MCF 10A (cell line): ENCODE measurements at places on chromosomes 4 and X. TPM values are rescaled to one million over a fixed set of nuclear protein-coding genes. Genes with fewer than 3 reads are reported as not detected.

ETDB gene
- not detected in 2 replicates for total RNA-seq

JAKMIP1 gene
- not detected in 2 replicates for total RNA-seq

DNA sequence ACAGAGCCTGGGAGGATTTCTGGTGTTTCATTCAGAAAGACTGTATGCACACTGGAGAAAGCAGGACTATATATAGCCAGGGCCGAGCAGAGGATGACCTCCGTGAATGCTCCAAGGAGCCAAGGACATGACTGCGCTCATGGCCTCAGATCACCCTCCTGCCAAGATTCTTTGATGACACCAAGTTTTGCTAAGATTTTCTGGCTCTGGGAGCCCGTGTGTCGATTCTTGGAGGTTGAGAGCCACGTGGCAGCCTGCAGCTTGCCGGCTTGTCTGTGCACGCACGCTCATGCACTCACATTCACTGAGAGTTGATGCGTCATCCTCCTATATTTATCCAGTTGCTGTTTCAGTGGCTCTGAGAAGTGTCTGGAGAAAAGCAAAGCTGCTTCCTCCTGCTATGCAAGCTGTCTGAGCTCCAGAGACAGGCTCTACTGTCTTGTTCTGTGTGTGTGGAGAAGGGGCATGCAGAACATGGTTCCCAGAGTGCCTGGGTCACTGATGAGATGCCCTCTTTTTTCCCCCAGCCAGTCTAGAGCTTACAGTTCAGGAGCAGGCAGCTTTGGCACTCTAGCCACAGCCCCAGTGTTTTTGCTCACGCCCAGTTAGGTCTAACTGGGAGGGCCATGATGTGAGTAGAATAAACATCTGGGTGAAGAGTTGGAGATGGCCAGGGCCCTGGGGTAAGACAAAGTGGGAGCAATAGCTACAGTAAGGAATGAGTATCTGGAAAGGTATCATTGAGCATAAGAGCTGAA, 64.9 kb upstream of the SCOC start:
- no peaks in the 10 kb centered on the region for H3K27me3 ChIP-seq
- no peaks in the 10 kb centered on the region for H3K36me3 ChIP-seq
- DNase-seq: peak; percentile 91
- H3K4me3 ChIP-seq: peak overlapping the region; percentile 59
- peak overlapping the region; percentile 54 for H3K27ac ChIP-seq

DNA sequence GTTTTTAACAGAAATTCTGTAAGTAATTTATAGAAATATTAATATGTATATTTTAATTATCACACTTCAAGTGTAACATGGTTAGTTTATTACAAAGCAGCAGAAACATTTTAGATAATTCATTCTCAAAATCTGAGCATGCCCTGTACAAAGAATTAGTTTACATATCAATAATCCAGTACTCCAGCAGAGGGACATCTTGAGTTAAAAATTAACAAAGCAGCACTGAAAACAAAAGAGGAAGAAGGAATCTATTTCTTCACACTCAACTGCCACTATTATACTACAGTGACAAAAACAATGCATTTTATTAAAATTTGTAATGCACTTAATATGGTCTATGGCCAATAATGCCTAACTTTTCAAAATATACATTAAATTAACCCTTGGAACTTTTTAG, 179.1 kb upstream of the KLHL4 start:
- no peak overlapping the region for H3K4me3 ChIP-seq
- DNase-seq: peak; percentile 49
- H3K4me1 ChIP-seq: no peaks in the 10 kb centered on the region
- no peaks in the 10 kb centered on the region for H3K36me3 ChIP-seq
- H3K27me3 ChIP-seq: peaks cover 17% of the 10 kb centered on the region

DNA sequence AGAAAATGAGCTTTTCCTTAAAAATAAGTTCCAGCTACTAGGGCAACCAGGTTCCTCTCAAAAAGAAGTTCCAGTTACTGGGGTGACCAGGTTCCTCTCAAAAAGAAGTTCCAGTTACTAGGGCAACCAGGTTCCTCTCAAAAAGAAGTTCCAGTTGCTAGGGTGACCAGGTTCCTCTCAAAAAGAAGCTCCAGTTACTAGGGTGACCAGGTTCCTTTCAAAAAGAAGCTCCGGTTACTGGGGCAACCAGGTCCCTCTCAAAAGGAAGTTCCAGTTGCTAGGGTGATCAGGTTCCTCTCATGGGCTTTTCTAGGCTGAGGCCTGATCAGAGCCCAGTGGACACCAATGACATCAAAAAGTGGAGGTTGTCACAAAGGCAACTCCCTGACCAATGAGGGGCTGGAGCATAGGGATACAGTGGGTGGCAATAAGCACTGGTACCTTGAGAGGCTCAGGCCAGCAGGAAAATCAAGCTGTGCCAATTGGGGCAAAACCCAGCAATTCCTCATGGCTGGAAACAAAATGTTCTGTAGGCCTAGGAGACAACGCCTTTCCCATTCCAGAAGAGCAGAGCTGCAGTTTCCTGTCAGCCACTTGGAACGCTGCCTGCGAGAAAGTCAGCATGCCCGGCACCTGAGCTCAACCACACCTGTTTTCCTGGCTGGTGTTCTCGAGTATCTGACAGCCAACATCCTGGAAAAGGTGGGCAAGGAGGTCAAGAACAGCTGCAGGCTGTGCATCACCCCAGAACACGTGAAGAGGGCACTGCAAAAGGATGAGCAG, 12.3 kb upstream of the SYTL5 start:
- peaks cover 49% of the 10 kb centered on the region for H3K27me3 ChIP-seq
- peak; percentile 51 for DNase-seq
- peak overlapping the region; percentile 30 for H3K27ac ChIP-seq
- H3K4me1 ChIP-seq: peaks cover 22% of the 10 kb centered on the region
- peaks cover 5% of the 10 kb centered on the region for H3K36me3 ChIP-seq
- no peak overlapping the region for H3K4me3 ChIP-seq

DNA sequence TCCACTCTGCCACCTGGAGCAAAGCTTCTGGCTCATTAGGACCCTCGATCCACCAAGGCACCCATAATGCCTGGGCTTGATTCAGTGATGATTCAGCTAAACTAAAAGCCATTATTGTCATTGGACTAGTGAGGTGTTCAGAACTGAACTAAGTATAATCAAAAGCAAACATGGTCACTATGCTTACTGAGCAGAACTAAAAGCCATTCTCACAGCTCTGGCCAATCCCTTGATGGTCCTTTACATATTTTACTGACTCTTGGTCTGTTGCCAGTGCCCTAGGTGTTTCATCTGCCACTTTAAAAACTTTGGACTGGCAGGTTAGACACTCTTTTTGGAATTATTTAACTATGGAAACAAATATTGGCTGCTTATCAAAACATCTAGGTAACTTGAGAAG, 703.5 kb downstream of the FAT4 start:
- no peaks in the 10 kb centered on the region for H3K4me1 ChIP-seq
- no peak overlapping the region for H3K4me3 ChIP-seq
- H3K27ac ChIP-seq: no peak overlapping the region
- DNase-seq: no peak

DNA sequence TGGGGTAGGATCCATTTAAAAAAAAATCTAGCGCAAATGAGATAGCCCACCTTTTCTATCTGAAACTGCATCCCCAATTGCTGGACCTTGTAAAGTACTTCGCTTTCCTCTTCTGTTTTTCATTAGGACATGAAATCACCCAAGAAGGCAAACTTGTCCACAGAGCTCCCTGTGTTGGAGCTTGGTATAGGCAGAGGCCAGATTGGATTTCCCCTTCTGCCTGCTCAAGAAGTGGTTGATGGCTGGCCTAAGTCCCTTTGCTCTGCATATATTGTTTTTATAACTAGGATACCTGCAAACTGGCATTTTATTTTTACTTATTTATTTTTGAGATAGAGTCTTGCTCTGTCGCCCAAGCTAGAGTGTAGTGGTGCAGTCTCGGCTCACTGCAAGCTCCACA, 28.4 kb downstream of the RNF4 start:
- H3K36me3 ChIP-seq: peaks cover 77% of the 10 kb centered on the region
- H3K27ac ChIP-seq: no peak overlapping the region
- H3K27me3 ChIP-seq: no peaks in the 10 kb centered on the region
- no peak for DNase-seq
- no peaks in the 10 kb centered on the region for H3K4me1 ChIP-seq
- H3K4me3 ChIP-seq: no peak overlapping the region

GRCh38 chrX:103688946-103689345, 2.4 kb upstream of the MORF4L2 start:
- H3K4me3 ChIP-seq: no peak overlapping the region
- H3K27ac ChIP-seq: no peak overlapping the region
- peaks cover 27% of the 10 kb centered on the region for H3K27me3 ChIP-seq

DNA sequence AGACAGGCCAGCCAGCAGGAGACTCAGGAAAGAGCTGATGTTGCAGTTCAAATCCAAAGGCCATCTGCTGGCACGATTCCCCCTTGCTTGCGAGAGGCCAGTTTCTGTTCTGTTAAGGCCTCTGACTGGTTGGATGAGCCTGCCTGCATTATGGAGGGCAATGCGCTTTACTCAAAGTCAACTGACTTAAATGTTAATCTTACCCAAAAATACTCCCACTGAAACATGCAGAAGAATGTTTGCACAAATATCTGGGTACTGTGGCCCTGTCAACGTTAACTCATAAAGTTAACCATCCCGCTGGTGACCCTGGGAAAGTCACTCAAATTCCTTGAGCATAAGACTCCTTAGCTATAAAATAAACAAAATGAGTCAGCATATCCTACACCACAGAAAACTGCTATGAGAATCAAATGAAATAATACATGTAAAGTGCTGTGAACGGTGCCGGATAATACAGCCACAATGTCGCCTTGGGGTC, 326.4 kb downstream of the EVC2 start:
- H3K27ac ChIP-seq: no peak overlapping the region
- no peaks in the 10 kb centered on the region for H3K4me1 ChIP-seq
- peak; percentile 22 for DNase-seq
- peaks cover 7% of the 10 kb centered on the region for H3K27me3 ChIP-seq

ARMCX2 gene
- total RNA-seq: not detected in 2 replicates

DNA sequence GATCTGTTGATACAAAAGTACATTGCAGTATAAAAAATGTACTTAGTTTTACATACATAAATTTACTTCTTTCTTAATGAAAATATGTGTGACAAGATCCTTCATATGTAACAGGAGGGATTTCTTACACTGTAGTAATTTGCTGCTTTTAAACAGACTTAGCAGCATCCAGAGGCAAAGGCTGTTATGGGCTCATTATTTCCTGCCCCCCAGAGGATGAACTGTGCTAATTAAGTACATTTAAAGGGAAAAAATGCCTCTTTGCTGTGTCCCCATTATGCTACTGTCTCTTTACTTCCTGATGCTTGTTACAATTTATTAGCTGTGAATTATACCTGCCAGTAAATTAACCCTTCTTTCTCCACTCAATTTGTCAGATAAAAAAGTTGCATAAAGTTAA, 47.1 kb downstream of the NDST3 start:
- no peak overlapping the region for H3K4me3 ChIP-seq
- H3K4me1 ChIP-seq: peaks cover 5% of the 10 kb centered on the region
- no peak overlapping the region for H3K27ac ChIP-seq
- H3K27me3 ChIP-seq: no peaks in the 10 kb centered on the region
- DNase-seq: no peak

DNA sequence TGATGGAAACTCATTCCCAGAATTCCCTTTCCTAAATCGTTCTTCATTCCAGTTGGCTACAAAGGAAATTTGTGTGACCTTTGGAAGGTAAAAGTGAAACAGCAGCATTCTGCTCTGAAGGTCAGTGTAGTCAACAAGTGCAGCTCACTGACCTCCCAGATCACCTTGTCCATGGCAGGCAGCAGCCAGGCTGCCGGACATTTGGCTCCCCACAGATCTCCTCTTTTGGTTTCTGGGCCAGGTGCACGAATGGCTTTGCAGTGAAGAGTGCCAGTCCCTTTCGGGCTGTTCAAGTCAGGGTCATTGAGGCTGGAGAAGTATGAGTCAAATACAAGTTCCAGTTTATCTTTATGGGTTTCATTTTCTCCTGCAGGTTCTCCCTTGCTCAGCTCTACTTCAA, 14.3 kb downstream of the GPRIN3 start:
- DNase-seq: no peak
- no peak overlapping the region for H3K4me3 ChIP-seq
- peaks cover 4% of the 10 kb centered on the region for H3K4me1 ChIP-seq
- no peaks in the 10 kb centered on the region for H3K27me3 ChIP-seq

DNAAF6 gene
- not detected in 2 replicates for total RNA-seq

GRCh38 chr4:122643257-122643656, 22.4 kb upstream of the IL21 start:
- H3K4me1 ChIP-seq: no peaks in the 10 kb centered on the region
- no peaks in the 10 kb centered on the region for H3K36me3 ChIP-seq
- DNase-seq: no peak
- no peak overlapping the region for H3K27ac ChIP-seq

TMPRSS11E gene
- not detected in 2 replicates for total RNA-seq

- peak; percentile 11 for DNase-seq
- H3K4me1 ChIP-seq: no peaks in the 10 kb centered on the region
- H3K36me3 ChIP-seq: no peaks in the 10 kb centered on the region
- no peak overlapping the region for H3K4me3 ChIP-seq
- H3K27me3 ChIP-seq: peaks cover 13% of the 10 kb centered on the region
- no peak overlapping the region for H3K27ac ChIP-seq
These were observed 1472.0 kb downstream of the FAM133A start for GRCh38 chrX:95145848-95146490.

HDX gene
- 6.4 and 6.6 TPM in 2 replicates for total RNA-seq

RTL9 gene
- not detected in 2 replicates for total RNA-seq

NUDT10 gene
- not detected in 2 replicates for total RNA-seq

ANOS1 gene
- 0.05 and 0.20 TPM in 2 replicates for total RNA-seq

GUCY1A1 gene
- 0.34 TPM in 1 of 2 replicates, not detected in the other for total RNA-seq

DNA sequence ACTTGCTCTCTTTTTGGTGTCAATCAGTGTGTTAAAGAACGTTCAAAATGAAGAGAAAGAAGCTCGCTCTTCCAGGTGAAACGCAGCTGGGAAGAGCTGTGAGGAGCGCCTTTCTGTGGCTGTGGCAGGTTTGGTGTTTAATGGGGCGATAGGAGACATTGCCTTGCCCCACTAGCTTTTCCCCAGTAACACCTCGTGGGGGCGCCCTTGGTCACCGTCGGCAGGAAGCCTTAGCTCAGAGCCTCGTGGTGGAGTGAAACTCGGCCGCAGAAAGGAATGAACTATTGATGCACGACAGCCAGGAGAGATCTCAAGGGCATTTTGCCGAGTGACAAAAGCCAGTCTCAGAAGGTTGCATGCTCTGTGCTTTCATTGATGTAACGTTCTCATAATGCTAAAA, 65.1 kb downstream of the GPR143 start:
- H3K4me1 ChIP-seq: no peaks in the 10 kb centered on the region
- H3K27me3 ChIP-seq: no peaks in the 10 kb centered on the region
- H3K4me3 ChIP-seq: no peak overlapping the region
- peaks cover 13% of the 10 kb centered on the region for H3K36me3 ChIP-seq
- no peak for DNase-seq
